ENCODE measurements at places on chromosomes 1 and 21.

GRCh38 chr1:232876506-232877364 is 71.5 kb downstream of the MAP10 start:
- peak; percentile 39 for DNase-seq

- DNase-seq: no peak
Measured at GRCh38 chr21:45513741-45514310, 28.4 kb downstream of the SLC19A1 start.

DNA sequence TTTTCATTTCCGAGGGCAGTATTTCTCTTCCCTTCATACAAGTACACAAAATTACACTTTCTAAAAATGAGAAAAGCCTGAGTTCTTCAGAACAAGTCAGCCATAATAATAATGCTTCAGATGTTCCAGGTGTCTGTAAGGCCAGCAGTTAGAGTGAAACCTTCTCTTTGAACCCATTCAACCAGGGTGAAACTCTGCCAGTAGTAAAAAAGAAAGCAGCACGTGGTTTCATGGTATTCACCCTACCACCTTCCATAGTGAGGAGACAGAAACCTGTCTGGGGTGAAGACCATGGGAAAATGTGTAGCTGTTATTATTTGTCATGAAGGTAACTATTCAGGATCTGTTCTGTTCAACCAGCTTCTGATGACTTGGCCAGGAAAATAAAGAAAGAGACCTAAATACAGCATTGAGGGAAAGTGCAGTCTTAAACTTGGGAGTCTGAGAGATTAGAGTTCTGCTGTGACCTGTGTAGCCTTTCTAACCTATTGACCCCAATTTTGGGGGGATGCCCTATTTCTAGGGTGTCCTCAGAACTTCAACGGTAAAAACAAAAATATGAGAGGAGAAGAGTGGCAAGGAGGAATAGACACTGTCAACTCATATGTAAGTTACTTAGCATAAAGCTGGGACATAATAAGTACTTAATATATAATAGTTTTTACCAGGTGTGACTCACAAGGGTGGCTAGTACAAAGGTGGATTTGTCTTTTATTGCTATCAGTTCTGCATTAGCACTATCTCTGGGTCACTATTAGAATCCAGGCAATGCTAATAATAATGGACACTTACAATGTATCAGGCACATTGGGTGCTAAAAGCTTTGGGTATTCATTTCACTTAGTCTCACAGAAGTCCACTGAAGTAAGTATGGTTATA is 70.0 kb upstream of the TNFSF4 start:
- DNase-seq: no peak

DNA sequence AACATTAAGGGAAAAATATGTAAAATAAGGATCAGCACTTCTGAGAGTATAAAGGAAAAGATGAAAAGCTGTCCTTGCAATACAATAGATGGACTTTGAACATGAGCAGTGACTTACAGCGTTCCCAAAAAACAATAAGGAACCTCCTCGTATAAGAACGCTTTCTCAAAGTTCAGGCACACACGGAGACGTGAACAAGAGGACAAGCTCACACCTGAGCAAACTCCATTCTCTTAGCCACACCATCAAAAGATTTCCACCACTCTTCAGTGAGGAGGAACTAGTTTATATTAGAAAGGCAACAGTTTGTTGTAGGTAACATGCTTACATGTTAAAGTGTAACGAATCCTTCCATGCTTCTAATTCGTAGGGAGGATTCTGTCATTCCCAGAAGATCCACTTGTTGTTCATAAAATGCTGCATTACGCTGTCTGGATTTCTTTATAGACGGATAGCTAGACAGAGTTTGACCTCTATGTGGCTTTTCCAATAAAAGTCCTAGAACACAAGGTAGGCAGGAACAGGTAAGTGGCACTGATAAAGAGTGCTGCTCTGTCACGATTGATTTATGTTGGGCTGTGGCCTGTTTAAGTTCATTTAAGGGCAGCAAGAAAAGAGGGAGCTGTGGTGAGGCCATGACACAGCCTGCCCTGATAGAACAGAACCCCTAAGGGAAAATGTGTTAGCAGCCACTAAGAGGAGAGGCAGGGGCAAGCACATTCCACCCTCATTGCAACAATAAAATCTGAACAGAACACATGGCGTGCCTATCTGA is 37.0 kb upstream of the ATP1A1 start:
- no peak for DNase-seq

DNA sequence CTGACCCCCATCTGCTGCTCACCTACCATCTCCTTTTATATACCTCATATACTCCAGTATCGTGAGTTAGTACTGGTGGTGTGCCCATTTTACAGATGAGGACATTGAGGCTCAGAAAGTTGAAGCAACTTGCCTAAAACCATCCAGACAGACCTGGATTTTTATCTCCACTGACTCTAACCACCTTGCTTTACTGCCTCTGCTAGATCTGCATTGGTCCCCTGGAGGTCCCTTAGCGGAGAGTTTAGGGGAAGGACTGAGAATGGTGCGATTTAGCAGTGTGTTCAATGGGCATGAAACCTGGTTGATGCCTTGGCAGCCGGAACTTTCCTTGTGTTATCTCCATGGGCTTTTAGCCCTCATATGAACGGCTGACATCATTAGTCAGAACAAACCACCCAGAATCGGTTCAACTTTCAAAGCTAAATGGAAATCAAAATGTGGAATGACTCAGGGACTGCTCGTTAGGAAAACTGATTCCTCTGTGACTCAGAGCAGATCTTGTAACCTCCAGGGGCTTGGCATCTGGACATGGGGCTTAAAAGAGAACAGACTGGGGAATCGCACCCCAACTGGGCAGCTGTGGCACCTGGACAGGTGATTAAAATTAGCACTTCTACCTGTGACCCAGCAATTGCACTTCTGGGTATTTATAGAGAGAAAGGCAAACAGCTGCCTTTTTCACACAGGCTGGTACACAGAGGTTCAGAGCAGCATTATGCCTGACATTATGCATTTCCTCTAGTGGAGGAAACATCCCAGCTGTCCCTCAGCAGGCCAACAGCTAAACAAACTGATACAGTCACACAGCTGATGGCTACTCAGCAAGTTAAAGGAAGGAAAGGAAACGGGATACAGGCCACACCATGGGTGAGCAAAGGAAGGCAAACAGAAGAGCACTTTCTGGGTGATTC is 25.3 kb downstream of the TMEM51 start:
- no peak for DNase-seq

DNA sequence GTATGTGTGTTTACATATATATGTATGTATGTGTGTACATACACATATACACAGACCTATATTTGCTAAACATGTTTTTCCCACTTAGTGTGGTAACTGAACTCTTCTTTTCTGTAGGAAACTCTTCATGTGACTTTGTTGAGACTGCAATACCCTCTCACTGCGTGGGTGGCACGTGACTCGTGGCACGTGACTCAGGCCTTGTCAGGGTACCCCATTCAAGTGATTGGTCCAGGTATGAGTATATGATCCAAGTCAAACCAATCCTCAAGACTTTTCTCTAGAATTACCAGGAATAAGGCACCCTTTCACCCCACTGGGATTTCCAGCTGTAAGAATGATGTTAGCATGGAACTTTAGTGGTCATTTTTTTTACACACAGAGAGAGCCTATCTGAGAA is 149.2 kb upstream of the KCNK2 start:
- DNase-seq: peak; percentile 35

- DNase-seq: no peak
Measured at GRCh38 chr1:98503771-98504170, 157.8 kb upstream of the SNX7 start.

- DNase-seq: peak; percentile 90
Measured at GRCh38 chr1:2290595-2291510, 62.7 kb downstream of the SKI start.

- no peak for DNase-seq
Measured at GRCh38 chr1:211531194-211532087, 39.5 kb upstream of the RD3 start.

GRCh38 chr1:226986496-226987178 is 46.5 kb downstream of the COQ8A start:
- no peak for DNase-seq

DNA sequence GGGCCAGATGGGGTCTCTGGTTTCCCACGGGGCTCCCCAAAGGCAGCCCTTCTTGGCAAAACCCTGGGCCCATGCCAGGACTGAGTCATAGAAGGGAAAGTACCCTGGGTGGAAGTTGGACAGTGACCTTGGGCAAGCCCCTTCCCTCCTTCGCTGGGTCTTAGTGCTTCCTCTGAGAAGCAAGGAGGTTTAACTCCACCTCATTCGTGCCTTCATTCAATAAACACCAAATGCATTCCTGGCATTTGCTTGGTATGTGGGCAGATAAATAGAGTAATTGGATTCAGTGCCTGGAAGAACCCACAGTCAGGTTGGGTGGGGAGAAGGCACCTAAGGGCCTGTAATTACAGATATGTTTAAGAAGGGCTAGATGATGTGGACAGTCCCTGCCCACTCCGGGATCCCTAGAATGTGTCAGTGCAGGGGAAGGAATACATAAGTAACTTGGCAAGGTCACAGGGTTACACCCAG is 36.3 kb upstream of the CITED4 start:
- peak; percentile 26 for DNase-seq

DNA sequence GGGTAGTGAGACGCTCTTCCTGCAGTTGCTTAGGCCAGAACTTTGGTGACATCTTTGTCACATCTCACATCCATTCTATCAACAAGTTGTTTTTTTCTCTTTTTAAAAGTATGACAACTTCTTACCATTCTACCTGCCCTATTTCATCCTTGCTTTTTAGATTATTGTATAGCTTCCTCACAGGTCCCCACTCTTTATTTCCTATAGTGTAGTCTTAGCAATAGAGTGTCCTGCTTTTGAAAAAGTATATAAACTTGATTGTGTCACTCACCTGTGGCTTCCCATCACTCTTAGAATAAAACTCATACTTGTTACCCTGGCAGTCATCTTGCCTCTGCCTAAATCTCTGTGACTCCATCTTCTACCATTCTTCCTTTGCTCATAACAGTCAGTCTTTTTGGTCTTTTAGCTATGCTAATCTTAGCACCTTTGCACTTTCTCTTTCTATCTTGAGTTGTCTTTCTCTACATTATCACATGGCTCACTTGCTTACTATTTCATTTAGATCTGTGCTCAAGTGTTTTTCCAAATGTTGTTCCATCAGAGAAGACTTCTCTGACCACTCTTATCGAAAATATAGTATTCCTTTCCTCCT is 9.5 kb downstream of the CDC73 start:
- no peak for DNase-seq

DNA sequence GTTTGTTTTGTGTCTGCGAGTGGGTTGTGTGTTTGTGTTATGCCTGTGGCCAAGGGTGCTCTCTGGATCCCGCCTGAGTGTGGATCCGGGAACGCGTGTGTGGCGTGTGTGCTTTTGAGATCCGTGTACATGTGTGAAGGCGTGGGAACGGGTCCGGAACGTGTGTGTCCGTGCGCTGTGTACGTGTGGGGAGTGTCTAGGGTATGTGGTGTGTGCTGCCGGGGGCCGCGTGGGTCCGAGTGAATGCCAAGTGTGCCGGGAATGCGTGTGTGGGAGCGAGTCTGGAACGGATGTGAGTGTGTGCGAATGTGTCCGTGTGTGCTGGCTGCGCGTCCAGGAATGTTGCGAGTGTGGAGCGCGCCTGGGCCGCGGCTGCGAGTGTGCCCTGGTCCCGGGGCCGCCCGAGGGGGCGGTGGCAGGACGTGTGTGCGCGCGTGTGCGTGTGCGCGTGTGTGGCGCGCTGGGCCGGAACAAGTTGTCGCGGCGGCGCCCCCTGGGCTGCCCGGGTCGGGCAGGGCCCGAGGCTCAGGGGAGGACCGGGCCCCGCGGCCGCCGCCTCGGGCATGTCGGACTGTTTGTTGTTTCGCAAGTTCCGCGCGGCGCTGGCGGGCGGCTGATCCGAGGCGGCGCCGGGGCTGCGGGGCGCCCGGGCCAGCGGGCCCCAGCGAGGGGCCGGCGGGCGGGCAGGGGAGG is 953 bp downstream of the PTPRU start:
- peak; percentile 28 for DNase-seq

GRCh38 chr1:60274422-60275290 is 201.1 kb upstream of the C1orf87 start:
- no peak for DNase-seq

- DNase-seq: no peak
Measured at GRCh38 chr1:203996126-203996525, 76.8 kb upstream of the SOX13 start.

DNA sequence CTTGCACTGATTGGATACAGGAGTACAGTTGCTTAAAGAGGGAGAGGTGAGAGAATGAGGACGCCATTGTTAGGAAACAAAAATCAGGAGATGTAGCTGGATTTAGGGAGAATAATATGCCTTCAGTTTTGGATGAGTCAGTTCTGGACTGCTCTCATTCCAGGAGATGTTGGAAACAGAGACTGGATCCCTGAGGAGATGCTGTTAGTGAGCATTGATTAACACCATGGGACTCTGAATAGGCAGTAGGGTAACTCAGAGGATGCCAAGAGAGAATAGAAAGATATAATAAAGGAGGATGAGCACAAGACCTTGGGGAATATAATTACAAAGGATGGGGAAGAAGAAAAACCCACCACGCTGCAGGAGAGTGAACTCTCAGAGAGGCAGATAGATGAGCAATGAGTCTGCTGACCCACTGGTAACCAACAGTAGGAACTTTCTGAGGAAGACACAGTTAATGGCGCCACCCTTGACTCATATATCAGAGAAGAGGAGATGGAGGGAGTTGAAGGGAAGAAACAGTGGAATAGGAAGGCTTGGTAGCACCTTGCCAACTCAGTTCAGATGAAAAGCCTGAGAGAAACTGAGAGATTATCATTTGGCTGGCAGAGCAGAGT is 10.5 kb downstream of the KCNJ15 start:
- DNase-seq: no peak

GRCh38 chr21:34796518-34797200 is 127.9 kb downstream of the CLIC6 start:
- DNase-seq: no peak

DNA sequence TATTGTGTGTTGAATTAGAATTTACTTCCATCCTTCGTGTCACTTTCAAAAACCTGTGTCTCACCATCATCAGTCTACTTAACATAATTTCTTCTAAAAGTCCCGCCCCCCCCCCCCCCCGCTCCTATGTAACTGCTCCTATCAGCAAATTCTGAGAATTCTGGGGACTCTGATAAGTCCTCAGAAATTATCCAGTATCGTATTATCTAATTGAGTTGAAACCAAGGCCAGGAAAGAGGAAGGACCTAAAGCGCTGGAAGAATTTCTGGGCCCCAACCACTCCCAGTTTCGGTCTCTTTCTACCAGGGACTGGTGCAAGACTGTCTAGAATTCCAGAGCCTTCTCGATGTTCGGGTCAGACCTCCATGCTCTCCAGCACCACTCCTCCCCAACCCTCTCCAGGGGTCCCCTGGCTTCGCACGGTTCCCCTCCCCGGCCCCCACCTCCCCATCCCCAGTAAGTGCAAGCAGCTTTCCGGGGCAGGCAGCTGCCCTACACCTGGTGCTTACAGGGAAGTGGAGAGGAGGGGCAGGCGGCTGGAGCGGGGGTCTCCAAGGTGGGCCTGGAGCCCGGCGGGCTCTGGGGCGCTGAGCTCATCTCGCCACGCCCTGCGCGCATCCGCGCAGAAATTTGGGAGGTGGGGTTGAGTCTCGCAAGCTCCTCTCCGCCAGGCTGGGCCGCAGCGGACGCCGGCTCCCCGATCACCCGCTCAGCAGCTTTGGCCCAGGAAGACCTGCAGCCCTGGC is 16.0 kb upstream of the ZNF496 start:
- DNase-seq: no peak

Data from stimulated activated CD8-positive, alpha-beta memory T cell treated with anti-CD3 and anti-CD28 coated beads, Interleukin-4, amount 100 ng/mL, for 48 hours (primary cell).